Activated CD4-positive, CD25-positive, alpha-beta regulatory T cell treated with anti-CD3 and anti-CD28 coated beads, Interleukin-2, amount 50 U/mL, for 16 hours (primary cell): ENCODE measurements at places on chromosomes 5 and 9.

DNA sequence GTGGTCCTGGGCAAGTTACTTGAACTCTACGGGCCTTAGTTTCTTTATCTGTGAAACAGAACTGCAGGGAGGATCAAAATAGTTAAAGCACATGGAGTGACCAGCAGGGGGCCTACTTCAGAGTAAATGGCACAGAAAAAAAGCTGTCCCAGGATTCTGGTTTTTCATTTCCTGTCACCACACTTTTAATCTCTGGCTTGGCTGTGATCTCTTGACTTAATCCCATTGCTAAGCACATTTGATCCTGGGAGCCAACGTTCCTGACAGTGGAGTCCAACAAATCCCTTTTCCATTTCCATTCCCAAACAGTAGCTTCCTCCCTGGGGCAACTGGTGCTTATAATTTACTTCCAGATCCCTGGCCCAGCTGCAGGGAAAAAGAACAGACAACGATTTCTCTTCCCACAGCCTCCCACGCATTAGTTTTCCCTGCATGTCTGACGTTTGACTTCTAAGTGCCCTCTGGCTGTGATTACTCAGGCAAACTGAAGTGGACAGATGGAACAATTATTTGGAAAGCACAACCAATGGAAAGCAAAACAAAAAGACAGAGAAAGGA is 136.5 kb upstream of the STK32A start:
- DNase-seq, result no peak

DNA sequence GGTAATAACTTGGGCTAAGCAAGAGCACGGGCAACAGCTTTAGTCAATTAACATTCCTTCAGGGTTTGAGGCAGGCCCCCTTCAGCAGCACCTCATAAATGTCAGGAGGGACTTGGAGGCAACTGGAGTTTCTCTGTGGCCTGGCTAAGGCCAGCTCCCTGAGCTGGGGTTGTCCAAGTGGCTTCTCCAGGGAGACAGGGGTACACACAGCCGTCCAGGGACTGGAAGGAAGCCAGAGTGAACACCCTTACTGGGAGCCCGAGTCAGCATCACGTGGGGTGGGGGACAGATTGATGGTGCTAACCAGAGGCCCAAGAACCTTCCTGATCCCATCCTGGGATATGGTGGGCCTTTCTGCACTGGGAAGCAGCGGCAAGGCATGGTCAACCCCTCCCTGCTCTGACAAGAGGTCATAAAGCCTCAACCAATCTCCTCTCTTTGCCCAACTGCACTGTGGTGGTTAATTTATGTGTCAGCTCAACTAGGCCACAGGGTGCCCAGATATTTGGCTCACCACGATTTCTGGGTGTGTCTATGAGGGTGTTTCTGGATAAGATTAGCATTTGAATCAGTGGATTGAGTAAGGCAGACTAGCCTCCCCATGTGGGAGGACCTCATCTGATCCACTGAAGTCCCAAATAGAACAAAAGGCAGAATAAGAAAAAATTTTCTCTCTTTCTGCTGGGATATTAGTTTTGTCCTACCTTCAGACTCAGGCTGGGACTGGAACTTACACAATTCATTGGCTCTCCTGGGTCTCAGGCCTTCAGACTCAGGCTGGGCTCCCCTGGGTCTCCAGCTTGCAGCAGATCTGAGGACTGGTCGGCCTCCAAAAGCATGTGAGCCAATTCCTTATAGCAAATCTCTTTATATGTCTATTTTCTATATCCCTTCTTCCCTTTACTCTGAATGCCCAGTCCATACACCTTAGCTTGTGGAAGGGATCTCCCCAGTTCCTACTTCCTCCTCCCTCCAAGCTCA is 127.2 kb upstream of the LARP1 start:
- no peak for DNase-seq

DNA sequence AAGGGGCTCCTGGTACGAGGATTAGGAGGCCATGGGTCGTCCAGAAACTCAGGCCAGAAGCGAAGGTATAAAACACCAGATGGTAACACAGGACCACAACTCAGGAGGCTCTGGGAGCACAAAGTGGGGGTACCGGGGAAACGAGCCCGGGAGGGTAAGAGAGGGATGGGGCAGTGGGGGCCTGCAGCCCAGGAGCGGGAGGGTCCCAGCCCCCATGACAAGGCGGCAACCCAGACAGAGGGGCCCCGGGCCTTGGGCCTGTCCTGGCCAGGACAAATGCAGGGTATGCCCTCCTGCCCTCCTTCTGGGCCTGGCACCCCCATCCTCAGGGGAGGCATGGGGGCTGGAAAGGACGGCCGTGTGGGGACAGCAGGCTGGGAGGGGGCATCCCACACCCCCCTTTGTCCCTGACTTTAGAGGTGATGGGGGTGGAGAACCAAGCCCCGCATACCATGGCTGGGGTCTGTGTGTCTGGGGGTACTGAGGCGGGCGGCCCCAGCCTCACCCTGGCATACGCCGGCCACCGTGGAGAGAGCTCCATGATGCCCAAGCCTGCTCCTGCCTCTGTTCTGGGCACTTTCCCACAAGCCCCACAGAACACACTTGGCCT is 47.0 kb upstream of the EXOC3 start:
- DNase-seq, result no peak

GRCh38 chr5:121746763-121747162 is 104.9 kb upstream of the FTMT start:
- no peak for DNase-seq

GRCh38 chr5:34608859-34609648 is 47.1 kb upstream of the RAI14 start:
- no peak for DNase-seq

GRCh38 chr5:81395262-81395661 is 1.3 kb upstream of the ACOT12 start:
- DNase-seq, result no peak

- DNase-seq, result no peak
These were observed 45.4 kb downstream of the PTTG1 start for GRCh38 chr5:160466889-160467554.

GRCh38 chr9:73714294-73714693 is 562.6 kb downstream of the ANXA1 start:
- DNase-seq, result no peak

GRCh38 chr9:15010581-15010980 is 100.4 kb upstream of the FREM1 start:
- no peak for DNase-seq

DNA sequence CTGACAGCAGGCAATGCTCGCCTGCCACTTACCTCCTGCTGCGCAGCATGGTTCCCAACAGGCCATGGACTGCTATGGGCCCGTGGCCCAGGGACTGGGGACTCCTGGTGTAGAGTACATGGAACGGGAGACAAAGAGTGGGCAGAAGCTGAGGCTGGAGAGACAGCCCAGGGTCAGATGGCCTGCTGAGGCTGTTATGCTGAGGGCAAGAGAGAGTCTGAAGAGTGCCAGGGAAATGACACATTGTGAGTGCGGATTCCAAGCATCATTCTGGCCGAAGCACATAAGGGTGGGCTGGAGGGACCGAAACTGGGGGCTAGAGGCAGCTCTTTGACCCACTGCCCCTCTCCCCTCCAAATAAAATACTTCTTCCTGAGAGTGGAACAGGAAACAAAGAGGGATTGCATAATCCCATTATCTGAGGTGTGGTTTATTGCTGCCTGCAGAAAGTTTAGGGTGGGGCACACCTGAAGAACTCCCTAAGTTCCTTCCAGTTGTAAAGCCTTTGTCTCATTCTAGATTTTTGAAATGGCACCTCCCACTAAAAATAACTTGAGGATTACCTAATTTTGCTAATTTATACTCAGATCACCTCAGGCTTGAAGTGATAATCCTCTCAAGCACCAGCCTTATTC is 158.1 kb downstream of the ATP10B start:
- DNase-seq, result no peak

DNA sequence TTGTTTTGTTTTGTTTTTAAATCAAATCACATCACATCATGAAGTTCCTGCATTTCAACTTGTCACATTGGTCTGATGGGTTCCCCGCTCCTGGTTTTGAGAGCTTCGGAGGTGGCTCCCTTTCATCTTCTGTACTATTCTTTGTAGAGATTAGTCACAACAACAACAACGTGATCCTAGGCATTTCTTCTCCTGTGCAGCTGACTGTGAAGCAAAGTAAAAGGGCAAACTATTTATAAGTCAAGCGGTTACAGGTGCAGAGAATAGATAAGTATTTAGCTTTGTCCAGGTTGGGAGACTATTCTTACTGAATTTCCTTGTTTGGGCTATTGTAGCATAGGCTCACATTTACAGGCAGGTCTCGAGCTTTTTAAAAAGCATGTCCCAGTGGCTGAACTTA is 197.7 kb upstream of the CDKN2B start:
- no peak for DNase-seq

DNA sequence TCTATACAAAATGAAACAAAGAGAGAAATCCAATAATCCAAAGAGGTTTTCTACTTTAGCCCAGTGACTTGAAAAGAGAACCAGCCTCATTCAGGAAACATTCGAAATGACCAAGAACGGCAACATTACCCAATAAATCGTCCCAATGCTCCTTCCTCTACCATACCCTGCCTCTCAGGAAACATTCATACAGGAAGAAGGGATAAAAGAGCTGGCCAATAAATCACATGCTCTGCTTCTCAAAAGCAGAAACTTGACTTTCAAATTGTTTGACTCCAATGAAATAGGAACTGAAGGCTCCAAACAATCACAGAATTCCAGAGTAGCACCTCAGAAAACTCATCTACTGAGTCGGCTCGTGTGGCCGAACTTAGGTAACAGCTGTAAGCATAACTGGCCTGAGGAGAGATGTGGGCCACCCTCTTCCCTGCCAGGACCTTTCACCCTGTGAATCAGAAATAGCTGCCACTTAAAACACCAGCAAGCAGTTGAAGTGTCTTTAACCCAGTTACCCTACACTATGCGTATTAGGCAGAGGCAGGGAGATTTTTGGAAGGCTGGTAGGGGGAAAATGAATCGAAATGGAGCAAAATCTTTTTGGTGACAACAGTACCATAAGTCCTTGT is 14.6 kb downstream of the ARL15 start:
- no peak for DNase-seq
